T-cell (primary cell): ENCODE measurements at places on chromosomes 16 and 17.
A peak's percentile ranks its signal among the peaks of the same experiment; 100 is the strongest.

- no peak for DNase-seq
Measured at GRCh38 chr17:9228408-9229159, 207.3 kb downstream of the NTN1 start.

- no peak for DNase-seq
Measured at GRCh38 chr16:13052431-13052830, 151.0 kb downstream of the SHISA9 start.

DNA sequence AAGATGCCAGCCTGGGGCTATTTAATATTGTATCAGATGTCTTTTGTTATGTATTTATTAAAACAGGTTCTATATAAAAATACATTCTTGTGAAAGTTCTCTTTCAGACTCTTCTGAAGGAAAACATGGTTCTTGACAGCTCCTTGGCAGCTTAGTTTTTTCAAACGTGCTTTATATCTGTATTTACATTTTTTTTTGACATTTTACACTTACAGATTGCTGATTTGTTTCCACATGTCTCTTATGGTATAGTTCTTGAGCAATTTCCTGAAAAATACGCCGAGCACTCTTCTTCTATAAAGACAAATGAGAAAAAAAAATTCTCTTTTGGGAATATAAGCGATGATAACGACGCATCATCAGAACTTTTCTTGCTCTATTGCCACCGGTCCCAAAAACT is 9.5 kb downstream of the IGSF6 start:
- DNase-seq: no peak

DNA sequence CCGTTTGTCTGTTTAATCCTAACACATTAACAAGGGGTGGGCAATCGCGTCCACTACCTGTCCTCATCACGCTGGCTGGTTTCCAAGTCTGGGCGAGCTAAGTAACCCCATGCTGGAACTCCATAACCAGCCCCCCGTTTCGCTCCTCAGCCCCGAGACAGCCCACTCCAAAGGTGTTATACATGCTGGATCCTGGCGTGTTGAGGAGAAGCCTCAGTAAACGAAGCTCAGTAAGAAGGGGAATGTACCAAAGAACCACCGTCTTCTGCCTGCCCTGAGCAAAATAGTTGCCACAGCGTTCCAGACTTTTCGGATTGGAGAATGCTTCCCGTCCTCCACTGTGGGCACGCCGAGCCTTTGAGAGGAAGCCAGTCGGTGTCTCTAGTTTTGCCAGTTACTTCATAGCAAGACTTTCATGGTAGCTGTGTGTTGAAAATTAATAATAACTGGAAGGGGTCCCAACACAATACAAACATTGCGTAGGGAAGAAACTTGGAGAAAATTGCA is 16.1 kb upstream of the C17orf78 start:
- DNase-seq: no peak

- peak; percentile 95 for DNase-seq
Measured at GRCh38 chr17:64145751-64146417, 15.9 kb upstream of the ERN1 start.

GRCh38 chr16:84254062-84254461 is 14.2 kb upstream of the KCNG4 start:
- DNase-seq: no peak

- no peak for DNase-seq
Measured at GRCh38 chr17:80259457-80260068, 1.1 kb upstream of the RNF213 start.

DNA sequence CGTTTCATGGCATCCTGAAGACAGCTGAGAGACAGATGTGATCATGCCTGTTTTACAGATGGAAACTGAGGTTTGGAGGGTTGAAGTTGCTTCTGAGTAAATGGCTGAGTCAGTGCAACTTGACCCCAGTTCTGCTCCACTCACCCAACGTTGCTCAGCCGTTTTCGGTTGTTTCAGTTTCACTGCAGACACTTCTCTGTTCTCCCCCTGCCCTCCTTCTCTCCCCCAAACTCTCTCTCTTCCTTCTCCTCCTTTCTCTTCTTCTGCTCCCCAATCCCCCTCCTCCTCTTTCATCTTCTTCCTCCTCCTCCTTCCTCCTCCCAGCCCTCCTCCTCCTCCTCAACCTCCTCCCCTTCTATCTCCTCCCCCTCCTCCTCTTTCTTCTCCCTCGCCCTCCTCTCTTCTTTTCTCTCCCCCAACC is 9.4 kb upstream of the CEP20 start:
- no peak for DNase-seq

DNA sequence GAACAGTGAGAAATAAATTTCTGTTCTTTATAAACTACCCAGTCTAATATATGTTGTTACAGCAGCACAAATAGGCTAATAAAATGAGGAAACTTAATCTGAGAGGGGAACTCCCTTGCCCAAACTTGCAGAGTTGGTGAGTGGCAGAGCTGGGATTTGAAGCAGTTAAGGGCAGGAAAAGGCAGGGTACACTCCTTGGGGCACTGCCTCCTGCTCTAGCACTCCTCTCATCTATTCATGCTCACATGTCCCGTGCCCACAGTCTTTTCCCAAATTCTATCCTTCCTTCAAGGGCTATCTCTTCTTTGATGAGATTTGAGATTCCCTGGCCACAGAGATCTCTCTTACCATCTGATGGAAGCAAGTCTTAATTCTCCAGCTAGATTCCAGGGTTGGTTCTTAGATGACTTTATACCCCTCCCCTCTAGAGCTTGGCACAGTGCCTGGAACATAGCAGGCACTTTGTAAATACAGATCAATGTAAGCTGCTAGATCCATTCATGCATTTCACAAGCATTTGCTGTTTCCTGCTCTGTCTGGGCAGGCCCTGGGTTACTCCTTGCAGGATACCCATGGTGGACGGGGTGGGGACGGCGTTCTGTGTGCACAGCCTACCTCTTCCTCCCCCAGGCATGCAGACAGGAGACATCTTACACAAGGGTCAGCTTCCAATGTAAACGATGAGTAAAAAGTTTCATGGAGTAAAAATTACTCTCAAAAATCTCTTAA is 39.2 kb upstream of the ABCC12 start:
- DNase-seq: no peak

GRCh38 chr16:4859900-4860255 is 12.6 kb downstream of the UBN1 start:
- no peak for DNase-seq

DNA sequence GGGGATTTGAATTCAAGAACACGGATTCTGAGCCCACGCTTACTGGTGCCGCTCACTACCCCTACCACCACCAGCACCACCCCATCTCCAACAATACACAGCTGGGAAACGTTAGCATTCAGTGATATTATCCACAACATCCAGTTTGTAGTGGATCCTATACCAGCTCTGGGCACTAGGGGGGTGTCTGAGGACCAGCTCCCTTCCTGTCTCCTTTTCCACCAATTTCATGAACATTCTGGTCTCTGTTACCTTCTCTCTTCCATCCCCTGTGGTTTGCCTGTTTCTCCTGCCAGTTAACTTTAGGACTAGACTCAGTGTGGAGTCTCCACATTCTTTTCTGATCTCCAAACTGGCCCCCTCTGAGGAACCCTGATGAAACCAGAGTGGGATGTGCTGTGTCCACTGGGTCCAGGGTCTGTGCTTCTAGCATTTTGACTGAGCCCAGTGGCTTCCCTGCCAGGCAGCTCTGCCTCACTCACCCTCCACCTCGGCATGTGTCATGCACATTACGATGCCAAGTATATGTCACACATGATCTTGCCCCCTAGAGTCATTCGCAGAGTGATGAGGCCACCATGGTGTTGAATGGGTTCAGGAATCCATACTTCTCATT is 187.0 kb upstream of the CDH13 start:
- no peak for DNase-seq

DNA sequence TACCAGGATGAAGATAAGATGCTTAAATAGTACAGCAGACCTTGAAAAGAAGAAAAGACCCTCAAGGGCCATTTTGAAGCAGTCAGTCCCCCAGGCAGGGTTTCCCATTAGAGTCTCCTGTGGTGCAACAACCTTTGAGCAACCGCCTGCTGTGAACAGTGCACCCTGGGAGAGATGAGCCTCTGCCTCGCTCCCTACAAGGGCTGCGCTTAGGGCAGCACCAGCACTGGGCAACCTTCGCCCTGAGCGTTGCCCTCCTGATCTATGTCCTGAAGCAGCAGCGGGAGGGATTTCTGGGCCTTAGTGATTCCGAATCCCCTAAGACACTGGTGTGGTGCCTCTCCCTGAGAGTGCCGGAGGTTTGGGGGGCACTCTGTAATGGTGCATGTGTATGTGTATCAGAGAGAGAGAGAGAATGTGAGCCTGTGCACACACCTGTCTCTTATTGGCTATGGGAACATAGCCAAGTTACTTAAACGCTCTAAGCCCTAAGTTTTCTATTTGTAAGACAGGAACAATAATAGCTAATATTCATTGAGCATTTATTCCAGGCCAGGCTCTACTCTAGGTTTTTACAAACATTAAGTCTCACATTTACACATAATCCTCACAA is 25.2 kb upstream of the ABCC12 start:
- DNase-seq: no peak

DNA sequence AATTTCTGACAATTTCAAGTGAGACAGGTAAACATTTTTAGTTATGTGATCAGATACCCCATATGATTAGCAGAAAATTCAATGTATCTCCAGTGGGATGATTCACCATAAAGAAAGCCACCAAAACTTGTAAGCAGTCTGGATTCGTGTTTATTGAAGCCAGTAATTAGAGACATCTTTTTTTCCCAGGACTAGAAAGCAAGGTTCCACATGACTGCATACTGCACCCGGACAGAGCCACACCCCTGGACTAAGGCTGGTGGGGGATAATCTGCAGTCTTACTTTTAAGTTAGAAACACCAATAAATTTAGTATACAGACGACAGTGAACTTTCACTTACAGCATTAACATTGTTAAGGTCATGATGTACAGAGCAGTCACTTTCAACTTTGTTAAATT is 24.2 kb upstream of the CMTM4 start:
- no peak for DNase-seq

GRCh38 chr17:5555254-5555653 is 29.1 kb downstream of the NLRP1 start:
- DNase-seq: no peak

DNA sequence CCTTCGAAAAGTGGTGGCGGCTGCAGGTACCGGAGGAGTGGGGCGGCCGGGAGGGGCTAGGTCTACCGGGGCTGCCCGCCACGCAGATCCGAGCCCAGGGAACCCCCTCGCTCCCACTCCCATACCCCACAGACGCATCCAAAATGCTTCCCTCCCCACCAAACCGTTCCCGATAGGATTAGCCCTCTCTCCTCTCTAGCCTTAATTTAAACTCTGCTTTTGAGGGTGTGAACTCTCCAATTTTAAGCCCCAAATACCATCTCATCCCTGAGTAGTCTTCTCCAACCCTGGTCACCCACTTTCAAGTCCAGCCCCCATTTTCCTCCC is 260 bp upstream of the CXCL16 start:
- DNase-seq: no peak

DNA sequence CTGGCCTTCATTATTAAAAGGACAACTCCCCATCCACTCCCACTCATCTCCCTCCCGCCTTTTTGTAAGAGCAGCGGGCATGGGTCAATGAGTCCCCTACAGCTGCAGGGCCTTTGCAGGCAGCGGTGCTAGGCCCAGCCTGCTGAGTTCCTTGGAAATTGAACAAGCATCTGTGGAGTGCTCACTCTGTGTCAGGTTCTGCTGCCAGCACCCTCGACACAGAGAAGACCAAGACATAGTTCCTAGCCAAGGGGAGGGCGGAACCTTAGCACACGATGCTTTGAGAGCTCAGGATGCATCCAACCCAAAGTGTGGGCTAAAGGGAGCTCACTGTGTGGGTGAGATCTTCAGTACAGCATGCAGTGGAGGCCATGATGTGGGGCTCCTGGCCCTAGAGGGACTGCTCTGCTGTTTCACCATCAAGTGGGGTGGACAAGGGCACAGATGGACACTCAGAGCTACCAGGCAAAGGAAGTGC is 27.6 kb downstream of the RMI2 start:
- DNase-seq: no peak

- no peak for DNase-seq
Measured at GRCh38 chr16:3144321-3144983, 9.6 kb downstream of the ZNF213 start.

GRCh38 chr17:57522042-57523005 is 222.8 kb downstream of the CCDC182 start:
- DNase-seq: no peak

GRCh38 chr16:88640039-88640495 is 1.7 kb downstream of the IL17C start:
- DNase-seq: no peak

- no peak for DNase-seq
Measured at GRCh38 chr17:57949649-57950048, 5.6 kb downstream of the CUEDC1 start.

DNA sequence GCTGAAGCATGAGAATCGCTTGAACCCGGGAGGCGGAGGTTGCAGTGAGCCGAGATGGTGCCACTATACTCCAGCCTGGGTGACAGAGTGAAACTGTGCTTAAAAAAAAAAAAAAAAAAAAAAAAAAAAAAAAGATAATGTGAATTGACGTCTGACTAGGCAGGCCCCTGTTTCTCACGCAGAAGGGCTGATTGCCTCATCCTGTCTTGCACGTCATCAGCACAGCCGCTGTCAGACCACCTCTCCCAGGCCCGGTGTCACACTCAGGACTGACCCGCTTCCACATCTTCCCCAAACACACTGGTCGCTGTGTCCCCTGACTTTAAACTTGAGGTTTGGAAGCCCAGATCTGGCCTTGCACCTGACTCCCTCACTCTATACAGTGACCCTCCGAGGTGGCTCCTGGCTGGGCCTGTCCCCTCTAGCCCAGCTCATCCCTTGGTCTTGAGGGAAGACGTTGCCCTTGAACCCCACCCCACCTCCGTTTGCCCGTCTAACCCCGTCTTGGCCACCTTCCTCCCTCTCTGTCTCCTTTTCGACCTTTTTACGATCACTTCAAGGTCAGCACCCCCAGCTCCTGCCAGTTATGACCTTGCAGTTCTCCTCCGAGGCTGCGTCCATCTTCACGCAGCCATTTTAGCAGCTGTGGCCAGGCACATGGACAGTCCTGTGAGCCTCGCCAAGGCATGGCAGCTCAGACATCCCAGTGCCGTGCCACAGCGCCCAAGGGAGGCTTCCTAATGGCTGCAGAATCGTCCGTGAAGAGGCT is 149.9 kb upstream of the PLCG2 start:
- DNase-seq: no peak

GRCh38 chr17:66737524-66737923 is 97.4 kb upstream of the CACNG5 start:
- no peak for DNase-seq

GRCh38 chr17:6713918-6714271 is 726 bp upstream of the SLC13A5 start:
- DNase-seq: no peak

- DNase-seq: no peak
Measured at GRCh38 chr17:40432864-40433528, 10.3 kb upstream of the IGFBP4 start.
